SHP77 (cell line): ENCODE measurements at places on chromosomes 4 and X.

GRCh38 chrX:150566734-150567182 is 1.7 kb upstream of the MTM1 start:
- DNase-seq = no peak

GRCh38 chrX:102837847-102838246 is 99.2 kb upstream of the RAB40AL start:
- DNase-seq = no peak

DNA sequence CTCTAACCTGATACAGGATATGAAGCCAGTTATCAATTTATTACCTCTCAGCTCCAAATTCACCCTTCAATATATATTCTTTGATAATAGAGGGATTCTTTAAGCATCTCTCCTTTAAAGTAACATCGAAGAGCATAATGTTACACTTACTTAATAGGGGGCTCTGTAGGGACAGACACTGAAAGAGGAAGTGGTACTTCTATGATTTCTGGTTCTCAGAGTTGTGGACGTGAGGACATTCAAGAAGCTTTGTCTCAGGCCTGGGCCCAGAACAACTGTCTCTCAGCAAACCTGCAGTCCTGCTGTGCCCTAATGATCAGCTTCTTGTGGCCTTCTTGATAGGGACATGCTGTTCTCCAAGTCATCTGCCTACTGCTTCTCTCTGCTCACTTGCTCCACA is 4.2 kb upstream of the ZXDB start:
- DNase-seq = no peak

GRCh38 chr4:15656038-15656470 is 897 bp upstream of the FBXL5 start:
- peak; percentile 60 for DNase-seq

GRCh38 chr4:149343614-149344013 is 472.0 kb downstream of the IQCM start:
- DNase-seq = no peak

DNA sequence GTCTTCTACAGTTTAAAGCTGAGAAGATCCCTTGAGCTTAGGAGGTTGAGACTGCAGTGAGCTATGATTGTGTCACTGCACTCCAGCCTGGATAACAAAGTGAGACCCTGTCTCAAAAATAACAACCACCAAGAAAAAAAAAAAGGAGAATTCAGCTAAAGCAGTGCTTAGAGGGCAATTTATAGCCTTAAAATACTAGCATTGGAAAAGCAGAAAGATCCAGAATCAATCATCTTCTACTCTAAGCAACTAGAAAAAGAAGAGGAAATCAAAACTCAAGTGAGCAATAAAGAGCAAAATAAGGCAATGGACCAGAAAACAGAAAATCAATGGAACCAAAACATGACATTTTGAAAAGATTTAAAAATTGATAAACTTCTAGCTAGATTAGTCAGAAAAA is 639 bp upstream of the PI4K2B start:
- no peak for DNase-seq

DNA sequence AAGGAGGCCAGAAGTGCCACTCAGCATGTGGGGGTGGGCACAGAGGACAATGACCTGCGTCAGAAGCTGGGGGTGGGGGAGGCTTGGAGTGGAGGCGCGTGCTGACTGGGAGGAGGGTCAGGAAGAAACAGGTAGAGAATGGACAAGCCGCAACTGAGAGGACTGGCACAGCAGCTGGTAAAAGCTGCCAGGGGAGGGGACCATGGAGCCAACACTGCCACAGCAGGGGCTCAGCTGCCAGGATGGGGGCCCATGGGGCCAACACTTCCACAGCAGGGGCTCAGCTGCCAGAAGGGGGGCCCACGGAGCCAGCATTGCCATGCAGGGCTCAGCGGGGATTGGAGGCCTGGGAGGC is 19.1 kb downstream of the RNF212 start:
- no peak for DNase-seq

DNA sequence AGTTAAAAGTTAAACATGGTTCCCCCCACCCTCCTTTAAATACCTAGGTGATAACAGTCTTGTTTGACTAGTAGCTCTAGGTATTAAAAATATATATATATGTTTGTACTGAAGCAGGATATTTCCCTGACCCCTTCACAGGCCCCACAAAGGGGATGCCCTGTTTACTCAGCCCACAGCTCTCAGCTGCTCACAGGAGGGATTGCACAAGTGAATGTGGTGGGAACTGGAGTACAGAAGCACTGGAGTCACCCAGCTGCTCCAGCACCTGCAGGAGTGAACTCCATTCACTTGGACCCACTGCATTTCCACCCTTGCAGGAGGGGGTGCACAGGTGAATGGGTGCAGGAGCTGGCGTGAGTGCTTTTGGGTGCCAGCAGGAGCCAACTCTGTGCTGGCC is 99.3 kb upstream of the TLR3 start:
- peak; percentile 45 for DNase-seq

GRCh38 chr4:89121387-89122068 is 10.2 kb downstream of the TIGD2 start:
- no peak for DNase-seq

DNA sequence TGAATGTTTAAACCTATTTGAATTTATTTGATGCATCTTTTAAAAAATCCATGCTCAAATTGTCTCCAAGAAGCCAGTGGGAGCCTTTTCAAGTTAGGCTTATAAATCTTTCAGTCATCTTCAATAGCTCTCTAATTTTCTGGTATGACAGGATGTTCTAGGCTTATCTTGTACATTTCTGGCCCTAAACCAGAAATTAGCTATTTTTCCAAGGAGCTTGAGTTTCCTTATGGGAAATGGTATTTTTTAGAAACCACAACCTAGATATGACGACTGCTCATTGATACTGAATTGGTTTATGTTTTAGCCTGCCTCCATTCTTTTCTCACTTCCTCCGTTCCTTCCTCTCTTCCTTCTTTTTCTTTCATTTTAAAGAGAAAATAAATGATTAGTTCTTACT is 172.3 kb downstream of the SPRY1 start:
- DNase-seq = no peak

DNA sequence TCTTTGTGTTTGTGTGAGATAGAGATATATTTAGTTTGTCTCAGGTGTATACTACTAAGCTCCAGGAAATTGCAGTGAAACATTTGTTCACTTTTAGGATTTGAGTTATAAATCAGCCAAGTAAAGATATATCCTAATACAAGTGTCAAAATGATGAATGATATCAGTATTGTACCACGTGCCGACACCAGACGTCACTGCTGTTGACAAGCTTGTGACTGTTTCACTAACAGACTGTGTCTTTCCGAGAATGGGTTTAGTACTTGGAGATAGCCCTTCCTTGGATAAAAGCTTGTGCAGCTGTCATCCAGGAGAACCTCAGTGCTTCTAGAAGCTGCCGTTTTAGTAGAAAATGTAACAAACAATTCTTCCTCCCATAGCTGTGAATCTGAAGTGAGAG is 343.3 kb downstream of the FBXO8 start:
- no peak for DNase-seq

DNA sequence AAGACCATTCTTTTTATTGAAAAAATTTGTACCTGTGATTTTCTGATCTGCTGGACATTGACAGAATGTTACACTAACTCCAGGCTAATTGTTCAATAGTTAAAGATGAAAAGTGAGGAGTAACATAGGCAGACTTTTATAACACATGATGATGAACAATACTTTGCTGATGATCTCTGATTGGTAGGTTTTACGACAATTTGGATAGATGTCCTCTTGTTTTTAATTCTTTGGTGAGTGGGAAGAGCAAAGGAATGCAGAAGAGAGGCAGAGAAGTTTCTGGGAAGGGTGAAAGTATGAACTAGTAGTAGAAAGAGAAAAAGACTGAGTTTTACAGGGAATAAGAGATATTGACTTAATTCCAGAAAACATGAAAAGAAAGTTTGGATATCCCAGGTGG is 267.3 kb upstream of the HAND2 start:
- no peak for DNase-seq

GRCh38 chr4:88729146-88729760 is 31.6 kb upstream of the NAP1L5 start:
- no peak for DNase-seq

DNA sequence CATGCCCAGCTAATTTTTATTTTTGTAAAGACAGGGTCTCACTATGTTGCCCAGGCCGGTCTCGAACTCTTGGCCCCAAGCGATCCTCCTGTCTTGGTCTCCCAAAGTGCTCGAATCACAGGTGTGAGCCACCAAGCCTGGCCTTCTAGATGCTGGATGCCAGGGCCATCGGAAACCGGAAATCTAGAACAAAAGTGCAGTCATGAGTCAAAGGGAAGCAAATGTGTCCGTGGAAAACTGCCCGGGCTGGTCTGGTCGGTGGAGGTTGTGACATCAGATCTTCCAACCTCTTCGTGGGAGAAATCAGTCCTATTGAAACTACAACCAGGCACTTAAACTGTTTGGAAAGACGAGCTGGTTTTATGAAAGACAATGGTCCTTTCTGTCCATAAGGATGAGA is 92.3 kb upstream of the SHOX start:
- DNase-seq = no peak

DNA sequence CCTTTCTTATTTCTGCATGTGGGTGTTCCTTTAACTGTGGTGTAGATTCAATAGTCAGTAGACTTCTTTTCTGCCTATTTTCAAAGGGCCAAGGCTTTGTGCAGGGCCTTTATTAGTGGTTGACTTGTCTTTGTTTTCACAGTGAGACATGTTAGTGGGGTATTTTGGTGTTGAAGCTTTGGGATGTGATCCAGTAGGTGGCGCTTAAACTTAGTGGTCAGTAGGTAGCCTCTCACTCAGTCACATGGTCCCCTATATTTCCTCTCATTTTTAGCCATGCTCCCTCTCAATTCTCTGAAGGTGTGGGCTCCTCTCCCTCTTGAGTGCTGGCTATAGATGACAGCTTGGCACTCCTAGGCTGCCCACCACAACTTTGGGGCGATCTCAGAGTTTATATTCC is 23.4 kb upstream of the SLC10A7 start:
- peak; percentile 8 for DNase-seq

GRCh38 chrX:115889121-115889890 is 281.2 kb upstream of the AGTR2 start:
- DNase-seq = no peak

- DNase-seq = no peak
These were observed 372.4 kb upstream of the RPS6KA3 start for GRCh38 chrX:20639115-20639514.

DNA sequence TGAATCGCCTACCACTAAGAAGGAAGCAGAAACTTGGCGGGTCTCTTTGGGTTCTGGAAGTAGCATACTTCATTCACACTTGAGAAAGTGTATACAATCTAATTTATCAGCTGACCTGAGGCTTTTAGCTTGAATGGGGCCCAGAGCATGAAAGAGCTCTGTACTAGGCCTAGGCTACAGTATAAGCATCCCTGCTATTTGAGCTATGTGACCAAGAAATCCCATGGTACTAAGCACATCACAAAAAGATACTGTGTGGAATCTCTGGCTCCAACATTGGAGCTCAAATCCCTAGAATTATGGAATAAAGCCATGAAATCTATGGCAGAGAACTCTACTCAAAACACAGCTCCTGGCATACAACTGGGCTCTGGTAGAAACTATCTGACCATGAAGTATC is 43.9 kb upstream of the CCDC149 start:
- DNase-seq = no peak

- DNase-seq = no peak
These were observed 196.9 kb downstream of the ANKRD50 start for GRCh38 chr4:124515591-124515990.

GRCh38 chr4:14810121-14810520 is 192.2 kb upstream of the CPEB2 start:
- no peak for DNase-seq

GRCh38 chrX:87788976-87789375 is 271.4 kb downstream of the KLHL4 start:
- DNase-seq = no peak
